ENCODE measurements at places on chromosomes 11 and 22.

GRCh38 chr11:120814531-120815318 is 209.2 kb upstream of the TBCEL start:
- no peak for DNase-seq

- DNase-seq, result no peak
Measured at GRCh38 chr11:129960216-129961214, 42.1 kb downstream of the PRDM10 start.

GRCh38 chr11:126282361-126282735 is 545 bp upstream of the TIRAP start:
- DNase-seq, result no peak

DNA sequence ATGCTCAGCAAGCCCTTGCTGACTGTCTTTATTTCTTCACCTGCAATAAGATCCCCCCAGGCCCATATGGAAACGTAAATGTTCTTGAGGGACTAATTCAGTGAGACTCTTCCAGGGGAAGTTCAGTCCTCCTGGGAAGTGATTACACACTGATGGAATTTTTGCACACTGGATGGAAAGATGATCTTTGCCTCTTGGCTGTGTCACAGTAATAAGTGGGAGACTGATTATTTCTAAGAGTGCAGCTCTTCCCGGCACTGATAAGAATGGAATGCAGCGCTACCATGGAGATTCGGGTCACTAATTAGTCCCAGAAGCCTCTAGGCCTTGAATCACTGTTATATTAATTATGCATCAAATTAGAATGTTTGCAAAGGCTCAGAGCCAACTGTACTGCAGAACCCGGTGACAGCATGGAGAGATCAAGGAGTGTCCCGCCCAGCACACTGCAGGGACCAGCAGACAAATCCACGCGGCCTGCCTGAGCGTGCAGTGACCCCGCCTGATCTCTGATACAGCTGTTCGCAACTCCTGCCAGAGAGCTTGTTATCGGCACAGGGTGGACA is 178.3 kb downstream of the SNX19 start:
- DNase-seq, result no peak

- DNase-seq, result no peak
Measured at GRCh38 chr22:47022075-47022473, 259.6 kb downstream of the TBC1D22A start.

DNA sequence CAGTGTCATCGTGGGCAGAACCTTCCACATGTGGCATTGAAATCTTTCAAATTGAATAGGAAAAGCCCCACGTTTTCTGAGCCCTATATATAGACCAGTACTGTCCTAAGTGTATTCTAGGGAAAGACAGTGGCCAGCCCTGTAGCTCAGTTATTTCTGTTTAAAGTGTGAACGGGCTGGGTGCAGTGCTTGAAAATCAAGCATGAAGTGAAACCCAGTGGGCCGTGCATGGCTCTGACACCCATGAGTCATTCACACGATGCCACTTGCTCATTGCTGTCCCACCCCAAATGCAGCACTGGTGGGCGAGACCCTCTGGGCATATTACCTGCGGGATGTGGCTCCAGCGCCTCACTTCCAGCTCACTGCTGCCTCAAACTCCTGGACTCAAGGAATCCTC is 29.8 kb upstream of the CCDC188 start:
- no peak for DNase-seq

- no peak for DNase-seq
Measured at GRCh38 chr22:19607192-19608002, 83.2 kb upstream of the CLDN5 start.

DNA sequence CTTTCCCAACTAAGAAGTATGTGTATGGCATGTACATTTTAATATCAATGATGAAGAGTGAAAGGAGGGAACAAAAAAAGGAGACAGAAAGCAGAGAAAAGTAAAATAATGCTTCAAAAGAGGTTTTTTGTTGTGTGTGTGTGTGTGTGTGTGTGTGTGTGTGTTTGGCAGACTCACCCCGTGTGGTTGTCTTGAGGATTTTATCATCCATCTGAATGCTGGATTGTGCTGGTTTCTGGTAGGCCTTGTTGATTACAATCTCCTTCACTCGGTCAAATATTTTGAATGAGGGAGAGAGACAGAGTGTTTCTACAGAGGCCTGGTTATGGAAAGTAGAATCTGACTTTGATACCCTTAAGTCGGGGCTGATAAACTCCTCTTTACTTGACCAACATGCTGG is 128.5 kb downstream of the ENTHD1 start:
- no peak for DNase-seq

DNA sequence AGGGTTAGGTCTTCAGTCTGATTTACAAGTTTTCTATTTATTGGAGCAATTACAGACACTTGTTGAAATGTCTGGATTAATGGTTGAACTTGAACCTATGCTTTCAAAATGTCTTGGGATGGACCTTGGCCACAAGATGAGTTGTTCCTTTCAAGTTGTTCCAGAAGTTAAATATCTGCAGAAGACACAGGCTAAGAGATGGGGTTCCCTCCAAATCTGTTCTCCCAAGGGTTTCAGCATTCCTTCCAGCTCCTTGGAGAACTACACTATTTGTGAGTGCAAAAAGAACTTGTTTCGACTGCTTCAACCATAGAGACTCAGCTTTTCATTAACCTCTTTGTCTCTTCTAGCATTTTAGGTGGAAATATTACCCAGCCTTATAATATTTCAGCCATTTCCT is 189.0 kb upstream of the BLID start:
- DNase-seq, result no peak

GRCh38 chr11:123547180-123547579 is 107.2 kb downstream of the SCN3B start:
- no peak for DNase-seq

- no peak for DNase-seq
Measured at GRCh38 chr11:129457321-129457720, 81.7 kb downstream of the BARX2 start.

- DNase-seq, result no peak
Measured at GRCh38 chr22:36811094-36811800, 5.6 kb downstream of the PVALB start.
